ENCODE measurements at places on chromosomes 12 and 14.

DNA sequence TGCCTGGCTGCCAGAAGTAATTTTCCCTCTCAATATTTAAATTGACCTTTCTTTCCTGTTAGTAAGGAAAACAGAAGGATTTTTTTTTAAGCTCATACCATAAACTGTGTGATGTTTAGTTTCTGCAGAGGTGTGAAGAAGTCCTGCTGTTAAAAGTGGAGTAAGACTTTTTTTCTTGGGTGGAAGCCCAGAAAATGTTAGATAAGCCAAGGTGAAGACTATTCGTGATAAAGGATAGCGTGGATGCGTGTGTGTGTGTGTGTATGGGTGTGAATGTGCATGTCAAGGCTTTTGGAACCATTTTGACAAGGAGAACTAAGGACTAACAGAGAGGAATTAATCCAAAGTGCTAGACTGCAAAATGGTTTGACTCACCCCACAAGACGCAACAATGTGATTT lies 152.9 kb upstream of the SEL1L start:
- no peak for DNase-seq

DNA sequence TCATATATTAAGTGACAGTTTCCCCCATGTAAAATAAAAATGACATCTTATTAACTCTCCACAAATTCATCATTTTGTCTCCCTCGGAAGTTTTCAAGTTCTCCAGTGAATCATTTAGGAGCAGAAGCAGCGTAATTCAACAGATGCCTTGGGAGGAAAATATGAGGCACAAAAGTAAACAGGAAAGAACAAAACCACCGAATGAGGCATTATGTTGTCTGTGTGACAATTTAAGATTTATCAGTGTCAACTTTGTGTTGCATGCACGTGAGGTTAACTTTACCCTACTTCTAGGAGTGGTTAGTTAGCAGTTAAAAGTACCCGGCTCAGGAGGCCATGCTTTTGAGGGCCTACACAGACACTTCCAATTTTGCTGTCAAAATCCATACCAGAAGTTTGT lies 258.6 kb downstream of the IPO8 start:
- DNase-seq, result no peak

- no peak for DNase-seq
Measured at GRCh38 chr14:38250331-38250730, 5.6 kb downstream of the CLEC14A start.

GRCh38 chr12:24411948-24412347 lies 462.5 kb upstream of the SOX5 start:
- no peak for DNase-seq

DNA sequence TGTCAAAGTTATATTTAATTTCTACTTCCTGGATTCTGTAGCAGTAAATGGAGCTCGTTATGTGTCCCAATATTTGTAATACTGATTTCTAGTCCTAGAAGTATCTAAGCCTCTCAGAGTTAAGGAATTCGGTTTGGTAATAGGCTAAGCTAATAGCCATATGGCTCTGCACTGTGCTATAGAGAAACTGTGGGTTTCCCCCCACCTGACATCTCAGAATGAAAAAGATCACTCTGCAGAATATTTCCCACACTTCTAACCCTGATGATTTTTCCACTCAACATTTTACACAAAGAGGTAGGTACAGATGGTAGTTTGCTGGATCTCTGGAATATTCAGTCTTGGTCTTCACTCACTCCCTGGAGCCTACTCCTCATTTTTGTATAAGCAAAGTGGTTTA lies 71.2 kb downstream of the BORCS5 start:
- DNase-seq, result peak; percentile 27

DNA sequence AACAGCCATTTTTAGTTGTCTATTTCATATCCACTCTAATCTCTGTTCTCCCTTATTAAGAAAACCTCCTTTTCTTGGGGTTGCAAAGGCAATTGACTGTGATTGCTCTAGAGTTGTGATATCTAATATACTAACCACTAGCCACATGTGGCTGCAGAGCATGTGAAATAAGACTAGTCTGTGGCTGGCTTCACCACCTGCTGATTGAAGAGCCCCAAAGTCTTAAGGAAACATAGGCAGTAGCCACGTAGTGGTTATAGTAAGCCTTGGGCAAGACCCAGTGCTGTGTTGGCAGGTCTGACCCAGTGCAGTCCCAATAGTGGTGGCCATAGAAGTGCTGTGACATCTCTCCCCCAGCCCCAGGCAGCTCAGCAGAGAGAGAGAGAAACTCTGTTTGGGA lies 28.4 kb upstream of the ATP2B1 start:
- DNase-seq, result no peak

- DNase-seq, result peak; percentile 12
Measured at GRCh38 chr12:22396253-22396652, 61.7 kb upstream of the ST8SIA1 start.

- DNase-seq, result no peak
Measured at GRCh38 chr12:100963381-100963780, 168.8 kb downstream of the ANO4 start.

GRCh38 chr14:68470361-68470760 lies 322.5 kb downstream of the ZFP36L1 start:
- DNase-seq, result no peak

Measured in activated CD4-positive, alpha-beta T cell treated with anti-CD3 and anti-CD28 coated beads, Interleukin-2, Interleukin-4, amounts not matched to agents 100 ng/mL and 50 ng/mL, durations not matched to agents 16 hours and 8 hours (primary cell).